ENCODE measurements at places on chromosomes 2 and 18. TPM values are rescaled to one million over a fixed set of nuclear protein-coding genes. Genes with fewer than 3 reads are reported as not detected.

The REG1B gene
- total RNA-seq: not detected

The SIX3 gene
- not detected for total RNA-seq

The EPB41L3 gene
- 42.0 TPM for total RNA-seq

The STAT1 gene
- total RNA-seq: 59.9 TPM

The ZSWIM2 gene
- total RNA-seq: not detected

DNA sequence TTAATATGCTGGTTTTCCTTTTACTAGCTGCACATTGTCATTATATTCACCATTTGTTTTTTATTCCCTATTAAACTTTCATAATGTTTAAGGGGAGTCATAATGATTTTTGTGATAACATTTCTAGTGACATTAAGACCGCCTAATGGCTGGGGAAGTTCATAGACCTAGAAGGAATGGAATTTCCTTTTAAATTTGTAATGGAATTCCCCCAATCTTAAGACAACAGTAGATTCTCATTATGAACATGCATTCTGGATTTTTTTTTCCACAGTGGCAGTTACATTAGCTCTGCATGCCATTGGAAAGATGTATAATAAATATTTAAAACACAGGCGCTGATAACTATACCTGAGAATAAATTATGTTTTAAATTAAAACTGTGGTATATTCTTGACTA is 8.4 kb downstream of the YPEL5 start:
- no peak for ATAC-seq

GRCh38 chr2:66443979-66444861 is 9.3 kb downstream of the MEIS1 start:
- peak; percentile 17 for ATAC-seq

All from gastroesophageal sphincter (tissue), 4 donors.